ENCODE measurements at places on chromosomes 5 and 9.

GRCh38 chr9:104863180-104863883 lies 64.6 kb downstream of the ABCA1 start:
- DNase-seq = peak; percentile 6

DNA sequence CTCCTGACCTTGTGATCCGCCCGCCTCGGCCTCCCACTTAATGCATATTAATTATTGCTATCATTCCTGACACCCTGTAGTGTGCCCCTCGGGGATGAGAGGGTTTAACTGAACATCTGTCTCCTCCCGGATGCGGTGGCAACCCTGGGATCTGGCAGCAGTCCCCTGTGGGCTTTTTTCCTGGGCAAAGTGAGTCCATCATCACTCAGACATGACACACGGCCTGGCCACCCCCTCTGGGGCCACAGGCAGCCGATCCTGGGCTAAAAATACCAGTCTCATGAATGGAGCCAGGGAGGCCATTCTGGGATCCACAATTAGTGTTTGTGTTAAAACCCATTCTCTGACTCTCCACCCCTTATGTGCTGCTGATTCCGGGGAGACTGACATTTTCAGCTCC lies 161.2 kb downstream of the RGS3 start:
- DNase-seq = no peak

DNA sequence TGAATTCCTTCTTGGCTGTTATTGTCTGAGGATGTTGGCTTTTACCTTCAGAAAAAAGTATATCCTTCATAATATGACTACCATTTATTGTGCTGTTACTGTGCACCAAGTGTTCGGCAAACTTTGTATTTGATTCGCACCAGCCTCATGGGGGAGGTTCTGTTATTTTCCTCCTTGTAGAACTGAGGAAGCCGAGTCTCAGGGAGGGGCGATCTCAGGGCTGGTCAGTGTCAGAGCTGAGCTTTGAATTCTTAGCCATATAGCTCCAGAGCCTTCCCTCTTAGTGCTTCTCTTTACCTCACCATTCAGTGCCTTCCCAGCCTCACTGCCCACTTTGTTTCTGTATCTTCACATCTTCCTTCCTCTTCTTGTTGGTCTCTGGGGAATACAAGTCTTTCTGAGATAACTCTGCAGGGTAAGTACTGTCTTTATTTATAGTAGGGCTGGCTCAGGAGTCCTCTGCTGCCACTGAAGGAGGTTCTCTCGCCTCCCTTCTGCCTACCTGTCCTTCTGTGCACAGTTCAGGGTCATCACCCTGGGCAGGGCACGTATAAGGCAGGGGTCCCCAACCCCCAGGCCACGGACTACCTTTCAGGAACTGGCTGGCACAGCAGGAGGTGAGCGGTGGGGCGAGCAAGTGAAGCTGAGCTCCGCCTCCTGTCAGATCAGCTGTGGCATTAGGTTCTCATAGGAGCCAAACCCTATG lies 48.4 kb downstream of the GALNT10 start:
- no peak for DNase-seq

DNA sequence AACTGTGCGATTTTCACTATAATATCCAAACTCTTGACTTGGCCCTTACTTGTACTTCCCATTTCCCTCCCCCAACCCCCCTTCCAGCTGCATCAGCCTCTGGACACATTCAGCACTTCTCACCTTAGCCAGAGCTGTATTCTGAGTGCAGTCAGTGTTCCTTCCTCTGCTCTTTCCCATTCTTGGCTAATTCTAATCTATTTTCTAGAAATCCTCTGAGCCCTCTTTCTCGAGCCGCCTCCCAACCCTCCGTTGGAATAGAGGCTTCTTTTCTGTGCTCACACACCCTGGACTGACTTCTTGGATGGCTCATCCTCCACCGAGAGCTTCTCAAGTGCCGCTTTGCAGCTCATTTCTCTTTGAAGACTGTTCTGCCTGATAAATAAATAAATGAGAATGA lies 188.8 kb downstream of the NTRK2 start:
- no peak for DNase-seq

DNA sequence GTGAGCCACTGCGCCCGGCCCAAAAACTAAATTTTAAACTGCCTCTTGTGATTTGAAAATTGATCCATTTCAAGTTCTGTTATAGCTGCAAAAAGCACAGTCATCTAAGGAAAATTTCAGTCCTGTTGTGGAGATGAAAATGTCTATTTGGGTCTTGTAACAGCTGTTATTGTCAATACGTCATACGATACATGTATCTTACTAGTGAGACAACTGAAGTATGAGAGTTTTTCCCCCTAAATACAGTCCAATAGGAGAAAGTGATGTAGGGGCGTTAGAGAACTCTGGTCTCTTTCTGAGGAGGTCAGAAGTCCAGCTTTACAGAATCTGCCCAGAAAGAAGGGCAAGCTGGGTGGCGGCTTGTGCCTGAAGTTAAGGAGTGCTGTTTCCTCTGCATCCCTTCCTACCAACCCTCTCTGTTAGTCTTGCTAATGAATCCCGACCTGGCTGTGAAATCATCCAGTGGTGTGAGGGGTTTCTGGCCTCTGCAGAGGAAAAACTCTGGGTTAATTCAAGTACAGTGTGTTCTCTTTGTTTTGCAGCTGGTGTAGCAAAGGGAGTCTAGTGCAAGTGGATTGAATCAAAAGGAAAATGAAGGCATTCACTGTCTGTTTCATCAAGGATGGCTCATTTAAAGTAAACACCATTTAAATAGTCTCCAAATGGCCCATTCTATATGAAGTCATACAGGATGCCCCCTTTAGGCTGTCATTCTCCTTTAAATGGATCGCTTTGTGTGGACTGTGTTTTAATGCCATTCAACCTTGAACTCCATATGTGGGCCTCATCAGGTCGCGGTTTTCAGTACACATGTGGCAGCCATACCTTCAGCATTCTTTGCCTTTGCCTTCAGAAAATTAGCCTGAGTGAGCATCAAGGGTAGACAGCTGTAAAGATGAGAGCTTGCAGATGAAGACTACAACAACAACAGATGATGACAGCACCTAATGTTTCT lies 59.0 kb downstream of the AOPEP start:
- DNase-seq = no peak

- no peak for DNase-seq
Measured at GRCh38 chr5:167460449-167461020, 830.9 kb upstream of the WWC1 start.

DNA sequence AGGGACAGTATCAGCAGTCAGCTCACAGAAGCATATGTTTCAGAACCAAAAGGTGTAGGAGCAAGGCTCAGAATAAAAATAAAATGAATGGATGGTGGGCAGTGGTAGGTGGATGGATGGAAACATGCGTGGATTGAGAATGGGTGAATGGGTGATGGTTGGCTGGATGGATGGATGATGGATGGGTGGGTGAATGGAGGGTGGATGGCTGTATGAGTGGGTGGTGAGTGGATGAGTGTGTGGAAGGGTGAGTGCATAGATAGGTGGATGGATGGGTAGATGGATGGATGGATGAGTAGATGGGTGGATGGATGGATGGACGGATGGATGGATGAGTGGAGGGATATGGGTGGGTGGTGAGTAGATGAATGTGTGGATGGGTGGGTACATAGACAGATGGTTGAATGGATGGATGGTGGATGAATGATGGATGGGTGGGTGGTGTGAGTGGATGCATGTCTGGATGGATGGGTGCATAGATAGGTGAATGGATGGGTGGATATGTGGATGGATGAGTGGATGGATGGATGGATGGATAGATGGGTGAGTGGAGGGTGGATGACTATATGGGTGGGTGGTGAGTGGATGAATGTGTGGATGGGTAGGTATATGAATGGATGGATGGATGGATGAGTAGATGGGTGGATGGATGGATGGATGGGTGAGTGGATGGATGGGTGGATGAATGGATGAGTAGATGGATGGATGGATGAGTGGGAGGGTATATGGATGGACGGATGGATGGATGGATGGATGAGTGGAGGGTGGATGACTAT lies 164.2 kb downstream of the C9orf50 start:
- DNase-seq = no peak

- no peak for DNase-seq
Measured at GRCh38 chr5:141420855-141421488, at the start of gene PCDHGA11. Gene PCDHGA11, plus strand, starts transcription at chr5:141421051. Its CDS starts 177 bp downstream, at chr5:141421228.

GRCh38 chr9:16293610-16294009 lies 576.9 kb downstream of the BNC2 start:
- DNase-seq = no peak

- no peak for DNase-seq
Measured at GRCh38 chr5:41978676-41979075, 53.6 kb downstream of the FBXO4 start.

DNA sequence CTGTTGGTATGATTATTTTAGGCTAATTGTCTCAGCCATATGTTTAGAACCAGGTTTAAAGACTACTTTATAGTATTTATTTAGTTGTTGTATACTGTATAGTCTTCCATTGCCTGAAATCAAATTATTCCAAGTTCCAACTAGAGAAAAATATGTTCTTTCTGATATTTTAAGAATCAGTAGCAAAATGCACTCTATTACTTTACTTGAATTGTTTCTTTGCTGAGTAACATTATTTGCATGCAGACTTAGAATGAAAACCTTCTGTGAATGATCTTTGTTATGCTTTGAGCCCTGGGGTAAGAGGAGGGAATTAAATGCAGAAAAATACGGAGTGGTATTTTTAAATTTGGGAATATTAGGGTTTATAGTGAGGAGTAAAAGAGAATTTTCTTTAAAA lies 47.9 kb downstream of the MEGF10 start:
- DNase-seq = no peak

- no peak for DNase-seq
Measured at GRCh38 chr9:12194731-12195130, 498.5 kb upstream of the TYRP1 start.

Measured in activated naive CD4-positive, alpha-beta T cell (primary cell).